ENCODE measurements at places on chromosomes 12 and 14.
A peak's percentile ranks its signal among the peaks of the same experiment; 100 is the strongest.

- DNase-seq: no peak
Observed at GRCh38 chr12:47736216-47736615, 10.9 kb upstream of the ENDOU start.

GRCh38 chr14:21059842-21060613 is 2.4 kb downstream of the RNASE8 start:
- DNase-seq: no peak

DNA sequence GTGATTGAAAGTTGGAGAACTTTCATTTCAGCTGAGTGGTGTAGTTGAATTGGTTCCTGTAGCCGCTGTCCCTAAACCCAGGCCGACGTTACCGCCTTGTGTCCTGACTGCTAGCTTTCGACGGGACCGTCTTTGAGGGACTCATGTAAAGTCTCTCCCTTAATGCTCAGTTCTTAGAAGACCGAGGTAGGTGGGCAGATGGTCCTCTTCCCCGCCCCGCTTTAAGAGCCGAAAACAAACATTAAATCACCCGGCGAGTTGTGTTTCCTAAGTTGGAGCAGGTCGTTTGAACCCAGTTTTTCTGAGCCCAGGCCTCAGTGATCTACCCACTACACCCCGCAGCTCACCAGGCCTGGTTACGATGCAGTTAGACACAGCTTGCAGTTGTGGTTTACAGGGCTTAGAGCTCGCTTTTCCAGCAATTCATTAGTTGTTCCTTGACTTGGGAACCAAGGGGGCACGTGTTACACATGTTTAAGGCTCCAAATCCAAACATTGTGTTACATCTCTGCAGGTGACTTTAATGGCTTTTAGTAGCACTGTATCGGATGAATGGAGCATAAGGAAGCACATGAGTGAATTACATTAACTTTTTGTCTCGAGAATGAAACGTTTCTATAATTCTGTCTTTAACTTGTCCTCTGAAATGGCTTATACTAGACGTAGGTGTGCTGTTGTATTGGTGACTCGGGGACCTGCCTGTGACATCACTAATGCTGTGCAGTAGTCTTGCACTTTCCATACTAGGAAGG is 790 bp downstream of the NEDD1 start:
- DNase-seq: peak; percentile 12

DNA sequence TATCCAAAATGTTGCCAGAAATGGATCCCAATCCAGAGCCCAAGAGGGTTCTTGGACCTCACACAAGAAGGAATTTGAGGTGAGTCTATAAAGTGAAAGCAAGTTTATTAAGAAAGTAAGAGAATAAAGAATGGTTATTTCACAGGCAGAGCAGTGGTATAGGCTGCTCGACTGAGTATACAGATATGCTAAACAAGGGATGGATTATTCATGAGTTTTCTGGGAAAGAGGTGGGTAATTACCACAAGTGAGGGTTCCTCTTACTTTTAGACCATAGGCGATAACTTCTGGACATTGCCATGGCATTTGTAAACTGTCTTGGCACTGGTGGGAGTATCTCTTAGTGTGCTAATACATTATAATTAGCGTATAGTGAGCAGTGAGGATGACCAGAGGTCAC is 73.6 kb downstream of the ETNK1 start:
- DNase-seq: no peak

DNA sequence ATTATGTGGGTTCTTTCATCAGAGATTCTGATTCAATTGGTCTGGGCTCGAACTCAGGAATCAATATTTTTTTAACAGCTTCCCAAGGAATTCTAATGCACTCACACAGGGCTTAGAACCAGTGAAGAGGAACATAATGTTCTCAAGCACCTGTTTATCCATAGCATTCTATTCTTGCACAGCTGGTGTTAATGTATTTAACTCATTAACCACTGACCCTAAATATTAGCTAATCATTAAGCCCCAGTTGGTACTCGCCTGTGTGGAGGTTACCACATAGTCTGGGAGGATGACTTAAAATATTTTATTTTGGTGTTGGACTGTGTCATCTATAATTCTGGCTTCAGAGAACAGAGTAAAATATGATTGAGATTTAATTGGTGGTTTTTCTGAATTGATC is 45.3 kb downstream of the LRP6 start:
- no peak for DNase-seq

- peak; percentile 48 for DNase-seq
Observed at GRCh38 chr12:98572010-98572409, 21.5 kb upstream of the SLC25A3 start.

DNA sequence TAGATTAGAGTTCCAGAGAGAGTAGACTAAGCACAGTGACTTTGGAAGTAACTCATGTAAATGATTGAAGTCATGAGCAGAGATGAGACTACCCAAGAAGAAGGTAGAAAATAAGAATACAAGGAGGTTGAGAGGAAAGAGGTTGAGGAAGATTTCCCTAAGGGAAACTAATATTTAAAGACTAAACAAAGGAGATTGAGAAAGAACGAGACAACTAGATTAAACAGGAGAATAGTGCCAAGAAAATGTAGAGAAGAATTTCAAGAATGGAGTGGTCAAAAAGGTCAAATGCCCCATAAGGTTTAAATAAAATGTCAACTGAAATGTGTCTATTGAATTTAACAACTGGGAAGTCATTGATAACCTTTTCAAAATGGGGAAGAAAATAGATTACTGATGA is 59.0 kb downstream of the RPS29 start:
- no peak for DNase-seq

DNA sequence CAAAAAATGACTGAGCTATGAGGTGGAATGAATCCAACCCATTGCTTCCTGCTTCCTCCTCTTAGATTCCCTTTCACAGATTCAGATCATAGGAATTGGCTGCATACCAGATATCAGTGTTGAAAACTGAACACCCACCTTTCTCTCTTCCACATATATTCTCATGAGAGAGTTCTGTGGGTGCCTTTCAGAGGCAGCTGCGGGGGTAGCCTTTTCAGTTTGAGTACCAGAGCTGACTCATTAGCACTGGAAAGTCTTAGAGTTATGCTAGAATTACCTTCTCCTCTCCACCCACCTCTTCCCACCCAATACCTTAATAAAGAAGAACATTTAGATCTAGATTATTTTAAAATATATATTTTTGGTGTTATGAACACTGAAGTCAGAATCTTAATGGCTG is 495.4 kb upstream of the SEL1L start:
- no peak for DNase-seq

DNA sequence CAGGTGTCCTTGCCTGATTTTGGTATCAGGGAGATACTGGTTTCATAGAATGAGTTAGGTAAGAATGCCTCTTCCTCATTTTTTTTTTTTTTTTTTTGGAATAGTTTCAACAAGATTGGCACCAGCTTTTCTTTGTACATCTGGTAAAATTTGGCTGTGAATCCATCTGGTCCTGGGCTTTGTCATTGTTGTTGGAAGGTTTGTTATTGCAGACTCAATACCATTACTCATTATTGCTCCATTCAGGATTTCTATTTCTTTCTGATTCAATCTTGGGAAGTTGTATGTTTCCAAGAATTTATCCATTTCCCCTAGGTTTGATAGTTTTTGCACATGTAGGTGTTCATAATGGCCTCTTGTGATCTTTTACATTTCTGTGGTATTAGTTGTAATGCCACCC is 126.0 kb upstream of the KITLG start:
- DNase-seq: no peak

DNA sequence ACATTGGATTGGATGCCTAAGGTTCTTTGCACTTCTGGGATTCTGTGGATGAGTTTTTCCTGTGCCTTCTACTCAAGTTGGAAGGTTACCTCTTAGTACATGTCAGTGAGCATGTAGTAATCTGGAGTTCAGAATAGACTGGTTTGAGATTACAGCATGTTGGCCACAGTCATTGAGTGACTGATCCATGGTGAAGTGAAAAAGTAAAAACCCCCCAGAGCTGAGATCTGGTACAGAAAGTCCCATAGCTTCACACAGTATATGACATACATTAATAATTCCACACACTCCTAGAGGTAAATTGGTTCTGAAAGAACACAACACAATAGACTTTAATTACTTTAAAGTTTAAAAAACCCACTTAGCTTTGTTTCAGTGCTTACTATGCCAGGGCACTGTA is 11.9 kb upstream of the CCND2 start:
- DNase-seq: no peak

GRCh38 chr12:92927436-92928281 is 1.4 kb downstream of the EEA1 start:
- DNase-seq: no peak

GRCh38 chr14:92035890-92036289 is 4.0 kb downstream of the TRIP11 start:
- DNase-seq: no peak

DNA sequence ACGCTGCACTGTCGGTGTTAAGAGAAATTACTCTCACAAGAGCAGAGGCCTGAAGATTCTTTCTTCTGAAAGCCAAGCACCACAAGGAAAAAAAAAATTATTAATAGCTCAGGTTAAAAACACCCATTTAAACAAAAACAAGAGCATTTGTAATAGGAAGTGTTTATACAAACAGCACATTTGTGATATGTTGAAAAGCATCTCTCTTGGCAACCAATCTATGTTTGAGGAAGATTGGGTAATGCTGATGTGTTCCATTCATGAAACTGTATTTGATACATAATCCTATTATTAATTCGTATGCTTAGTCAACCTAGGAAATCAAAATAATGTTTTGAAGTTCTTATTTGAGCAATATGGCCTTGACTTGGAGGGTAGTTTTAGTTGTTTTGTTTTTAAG is 36.5 kb downstream of the SSPN start:
- no peak for DNase-seq

GRCh38 chr12:6292606-6293005 is 17.9 kb upstream of the PLEKHG6 start:
- DNase-seq: no peak

GRCh38 chr12:123200414-123200813 is 32.5 kb downstream of the MPHOSPH9 start:
- DNase-seq: no peak

- no peak for DNase-seq
Observed at GRCh38 chr12:26976687-26977086, 37.5 kb downstream of the TM7SF3 start.

GRCh38 chr14:80699861-80700260 is 241.7 kb downstream of the CEP128 start:
- no peak for DNase-seq
